ENCODE measurements at places on chromosomes 6 and 20.

DNA sequence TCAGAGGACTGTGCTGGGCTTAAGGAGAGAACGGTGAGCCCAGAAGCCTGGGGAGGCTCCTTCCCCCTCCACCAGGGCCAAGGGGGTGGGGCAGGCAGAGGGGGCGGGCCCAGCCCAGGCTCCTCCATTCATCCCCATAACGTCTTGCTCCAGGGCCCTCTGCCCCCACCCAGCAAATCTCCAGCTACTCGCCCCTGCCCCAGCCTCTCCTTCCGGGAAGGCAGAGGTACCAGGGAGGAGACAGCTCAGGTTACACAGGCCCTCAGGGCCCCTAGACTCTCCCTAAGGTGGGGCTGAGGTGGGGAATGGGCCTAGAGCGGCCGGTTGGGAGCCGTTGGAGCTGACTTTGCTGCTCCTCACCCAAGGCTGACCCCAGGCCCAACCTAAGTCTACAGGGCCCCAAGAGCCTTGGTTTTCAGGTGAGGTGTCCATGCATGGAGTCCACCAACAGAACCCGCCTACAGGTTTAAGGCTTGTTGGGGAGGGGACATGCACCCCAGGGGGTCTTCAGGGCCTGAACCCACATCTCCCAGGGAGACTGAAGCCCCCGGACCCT is 1.2 kb downstream of the LAMA5 start:
- DNase-seq: no peak

- no peak for DNase-seq
Observed at GRCh38 chr20:63179687-63180568, 36.0 kb downstream of the YTHDF1 start.

DNA sequence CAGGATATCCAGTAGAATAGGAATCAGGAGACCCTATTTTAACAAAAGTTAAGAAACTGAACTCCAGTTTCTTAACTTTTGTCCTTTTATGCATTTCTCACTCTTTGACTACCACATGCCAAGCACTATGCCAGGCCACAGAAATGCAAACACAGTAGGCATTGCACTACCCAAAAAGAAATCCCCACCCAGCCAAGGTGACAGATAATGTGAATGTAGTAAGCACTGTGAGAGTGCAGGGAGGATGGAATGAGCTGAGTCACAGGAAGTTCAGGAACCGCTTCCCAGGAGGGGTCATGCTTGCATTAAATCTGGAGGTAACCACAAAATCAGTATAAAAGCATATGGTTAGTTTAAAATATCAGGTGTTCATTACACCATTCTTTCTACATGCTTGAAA is 20.1 kb upstream of the FAM83C start:
- peak; percentile 78 for DNase-seq

DNA sequence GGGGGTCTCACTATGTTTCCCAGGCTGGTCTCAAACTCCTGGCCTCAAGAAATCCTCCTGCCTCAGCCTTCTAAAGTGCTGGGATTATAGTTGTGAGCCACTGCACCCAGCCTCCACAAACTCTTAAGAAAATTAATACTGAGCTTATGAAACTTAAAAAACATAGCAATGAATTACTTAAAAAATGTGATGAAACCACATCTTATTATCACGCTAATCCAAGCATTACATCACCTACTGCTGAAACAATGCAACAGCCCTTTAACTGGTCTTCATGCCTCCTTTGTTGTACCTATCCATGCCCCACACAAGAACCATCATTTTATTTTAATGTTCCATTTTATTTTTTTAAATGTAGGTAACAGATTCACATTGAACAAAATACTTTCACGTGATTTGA is 24.9 kb downstream of the SESN1 start:
- no peak for DNase-seq

GRCh38 chr6:2020909-2021308 is 224.5 kb downstream of the GMDS start:
- no peak for DNase-seq

GRCh38 chr20:1086277-1087213 is 31.9 kb upstream of the PSMF1 start:
- DNase-seq: no peak

- no peak for DNase-seq
Observed at GRCh38 chr6:131225959-131226358, 90.7 kb downstream of the AKAP7 start.

GRCh38 chr6:80388507-80388906 is 282.0 kb downstream of the BCKDHB start:
- DNase-seq: no peak

GRCh38 chr6:16973051-16973450 is 128.8 kb upstream of the STMND1 start:
- no peak for DNase-seq

DNA sequence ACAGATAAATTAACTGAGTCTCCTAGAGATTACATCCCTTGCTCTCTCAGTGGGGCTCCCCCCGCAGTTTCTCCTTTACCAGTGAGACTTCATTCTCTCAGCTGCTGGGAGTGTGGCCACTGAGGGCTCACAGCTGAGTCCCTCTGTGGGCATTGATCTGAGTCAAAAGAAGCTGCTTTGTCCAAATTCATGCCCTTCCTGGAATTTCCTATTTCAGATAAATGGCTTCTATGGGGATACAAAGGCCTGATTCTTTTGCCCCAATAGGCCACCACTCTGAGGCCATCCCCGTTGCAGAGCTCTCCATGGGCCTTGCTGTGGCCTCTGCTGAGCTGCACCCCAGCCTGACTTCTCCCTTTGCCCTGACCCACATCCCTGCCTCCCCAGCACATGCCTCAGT is 10.0 kb downstream of the CST5 start:
- DNase-seq: no peak

DNA sequence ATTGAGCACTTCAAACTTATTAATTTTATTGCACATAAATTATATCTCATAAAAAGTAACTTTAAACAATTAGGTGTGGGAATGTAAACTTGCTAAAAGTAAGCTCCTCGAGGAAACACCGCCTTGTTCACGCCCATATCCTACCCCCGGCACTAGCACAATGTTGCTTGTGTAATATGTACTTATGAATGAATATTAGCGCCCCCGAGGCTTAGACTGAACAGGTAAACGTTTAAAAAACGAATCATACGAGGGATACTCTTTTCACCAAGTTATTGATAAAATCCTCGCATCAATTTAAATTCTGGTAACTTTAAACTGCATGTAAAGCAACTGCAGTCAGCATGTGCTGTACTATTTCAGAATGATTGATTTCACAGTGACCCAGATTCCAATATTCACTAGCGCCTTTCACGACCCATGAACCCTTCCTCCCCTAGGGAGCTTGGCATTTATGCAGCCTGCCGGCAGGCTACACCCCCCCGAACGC is 637 bp downstream of the TFB1M start:
- no peak for DNase-seq

GRCh38 chr6:111784433-111784832 is 88.8 kb downstream of the FYN start:
- peak; percentile 46 for DNase-seq

- no peak for DNase-seq
Observed at GRCh38 chr20:9145142-9145541, 76.3 kb downstream of the PLCB4 start.

DNA sequence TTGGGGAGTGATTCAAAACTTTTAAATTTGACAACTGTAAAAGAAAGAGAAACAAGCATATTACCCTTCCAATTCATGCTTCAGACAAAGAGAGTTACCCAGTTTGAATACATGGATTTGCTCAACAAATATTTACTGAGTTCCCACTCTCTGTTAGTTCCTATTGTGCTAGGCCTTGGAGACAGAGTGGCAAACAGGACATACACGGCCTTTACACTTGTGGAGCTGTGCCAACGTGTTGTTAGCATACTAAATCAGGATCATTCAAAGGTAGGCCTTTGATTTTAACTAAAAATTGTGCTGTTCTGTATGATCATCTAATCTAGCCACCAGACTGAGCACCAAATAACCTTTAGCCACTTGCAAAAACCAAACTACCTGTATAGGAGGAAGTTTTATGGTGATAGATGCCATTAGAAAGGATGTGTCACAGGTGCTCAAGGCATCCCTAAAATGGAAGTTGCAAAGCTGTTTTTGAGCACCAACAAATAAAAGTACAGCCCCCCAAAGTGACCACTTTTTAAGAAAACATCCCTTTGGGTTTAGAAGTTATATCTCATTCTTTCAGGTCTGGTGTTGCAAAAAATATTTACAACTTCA is 84.5 kb downstream of the CHD6 start:
- DNase-seq: no peak

DNA sequence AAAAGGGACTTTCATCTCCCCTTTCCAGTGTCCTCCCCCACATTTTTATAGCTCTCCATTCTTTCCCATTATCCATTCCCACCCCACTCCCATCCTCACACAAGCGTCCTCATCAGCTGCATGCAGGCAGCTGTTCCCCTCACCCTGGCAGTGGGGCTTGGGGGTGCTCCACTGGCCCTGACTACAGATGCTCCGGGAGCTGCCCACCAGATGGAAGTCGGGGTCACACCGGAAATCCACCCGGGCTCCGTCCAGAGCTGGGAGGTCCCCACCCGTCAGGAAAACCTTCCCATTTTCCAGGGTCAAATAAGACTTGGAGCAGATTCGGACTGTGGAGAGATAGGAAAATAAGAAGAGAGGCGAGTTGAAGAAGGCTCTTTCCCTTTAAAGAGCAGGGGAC is 2.7 kb downstream of the GABBR1 start:
- DNase-seq: no peak
